NCI-H2081 (cell line): ENCODE measurements at places on chromosomes 11 and 22.
A peak's percentile ranks its signal among the peaks of the same experiment; 100 is the strongest.

DNA sequence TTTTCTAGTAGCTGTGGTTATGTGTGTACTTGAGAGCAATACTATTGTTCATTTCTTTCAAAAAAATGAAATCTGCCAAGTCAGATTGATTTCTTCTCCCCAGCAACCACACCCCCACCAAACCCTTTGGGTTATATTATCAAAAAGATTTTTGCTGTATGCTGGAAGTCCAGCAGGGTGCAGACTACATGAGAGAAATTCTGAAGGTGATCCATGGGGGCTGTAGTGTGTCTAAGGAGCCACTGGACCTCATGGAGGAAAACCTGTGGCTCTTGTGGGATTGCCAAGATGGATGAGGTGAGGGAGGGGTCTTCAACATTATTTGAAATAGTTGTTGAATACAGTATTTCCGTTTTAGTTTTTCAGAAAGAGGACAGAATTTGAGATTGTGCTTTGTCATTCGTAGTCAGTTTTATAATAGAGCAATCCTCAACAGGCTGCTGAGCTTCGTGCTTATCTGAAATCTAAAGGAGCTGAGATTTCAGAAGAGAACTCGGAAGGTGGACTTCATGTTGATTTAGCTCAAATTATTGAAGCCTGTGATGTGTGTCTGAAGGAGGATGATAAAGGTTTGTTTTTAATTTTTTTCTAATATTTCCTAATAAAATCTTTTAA is 3.1 kb downstream of the EIF3M start:
- DNase-seq, result no peak

DNA sequence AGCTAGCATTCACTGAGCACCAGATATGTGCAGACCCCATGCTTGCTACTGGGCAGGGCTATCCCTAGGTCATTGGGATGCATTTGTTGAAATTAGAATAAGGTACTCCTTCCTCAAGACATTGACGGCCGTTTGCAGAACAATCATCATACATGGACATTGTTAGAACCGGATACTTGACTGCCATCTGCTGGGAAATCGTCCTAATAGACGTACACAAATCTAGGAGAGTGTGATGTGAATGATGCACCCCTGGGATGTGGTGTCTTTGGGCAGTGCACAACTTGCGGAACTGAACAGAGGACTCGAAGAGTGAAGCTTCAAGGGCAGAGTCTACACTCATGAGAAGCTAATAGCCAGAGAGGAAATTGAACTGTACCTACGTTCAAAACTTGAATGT is 35.9 kb downstream of the MYO18B start:
- peak; percentile 29 for DNase-seq

- DNase-seq, result no peak
Observed at GRCh38 chr22:32880893-32881596, 79.5 kb downstream of the TIMP3 start.

DNA sequence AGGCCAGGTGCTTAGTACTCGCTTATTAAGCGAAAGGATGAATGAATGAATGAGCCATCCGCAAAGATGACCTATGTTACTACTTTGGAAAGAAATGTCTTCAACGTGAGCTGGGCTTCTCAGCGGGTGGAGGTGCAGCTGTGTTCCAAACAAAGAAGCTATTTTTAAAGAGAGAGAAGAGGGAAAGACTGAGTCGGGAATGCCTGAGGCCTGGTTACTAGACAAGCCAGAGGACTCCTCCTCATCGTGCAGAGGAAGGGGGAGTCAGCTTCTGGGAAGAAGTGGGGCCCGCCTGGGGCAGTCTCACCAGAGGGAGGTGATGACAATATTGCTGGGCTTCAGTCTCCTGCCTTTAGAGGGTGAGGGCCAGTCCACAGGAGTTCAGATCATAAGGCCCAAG is 30.4 kb upstream of the CD5 start:
- no peak for DNase-seq

DNA sequence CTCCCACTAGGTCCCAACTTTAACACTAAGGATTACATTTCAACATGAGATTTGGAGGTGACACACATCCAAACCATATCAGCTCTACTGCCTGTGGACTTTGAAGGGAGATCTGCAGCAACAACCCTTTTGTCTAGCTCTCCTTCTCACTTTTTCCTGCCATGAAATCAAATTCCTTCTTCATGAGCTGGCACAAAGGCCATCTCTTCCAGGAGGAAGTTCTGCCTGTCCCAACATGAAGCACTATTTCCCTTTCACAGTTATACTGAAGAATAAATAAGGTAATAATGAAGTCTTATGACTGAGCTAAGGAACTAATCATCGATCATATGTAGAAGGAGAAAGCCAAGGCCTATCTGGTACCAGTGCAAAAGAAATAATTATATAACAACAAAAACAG is 253.5 kb upstream of the TENM4 start:
- DNase-seq, result no peak

DNA sequence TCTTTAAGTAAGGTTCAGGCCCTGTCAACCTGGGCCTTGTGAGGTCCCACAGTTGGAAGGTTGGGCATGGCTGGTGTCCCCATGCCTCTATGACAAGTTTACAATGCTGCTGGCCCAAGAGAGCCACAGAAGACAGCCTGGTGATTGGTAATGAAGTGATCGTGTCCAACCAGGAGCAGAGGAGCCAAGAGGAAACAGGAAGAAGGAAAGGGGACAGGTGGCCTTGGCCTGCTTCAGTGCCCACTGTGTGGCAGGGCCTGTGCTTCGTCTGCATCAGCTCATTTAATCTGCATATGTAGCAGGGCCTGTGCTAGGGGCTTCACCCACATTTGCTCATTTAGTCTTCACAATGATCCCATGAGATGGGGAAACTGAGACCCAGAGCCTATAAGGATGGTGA is 42.1 kb upstream of the CSNK2A3 start:
- DNase-seq, result no peak

- no peak for DNase-seq
Observed at GRCh38 chr22:49017482-49018329, 810.0 kb downstream of the BRD1 start.

DNA sequence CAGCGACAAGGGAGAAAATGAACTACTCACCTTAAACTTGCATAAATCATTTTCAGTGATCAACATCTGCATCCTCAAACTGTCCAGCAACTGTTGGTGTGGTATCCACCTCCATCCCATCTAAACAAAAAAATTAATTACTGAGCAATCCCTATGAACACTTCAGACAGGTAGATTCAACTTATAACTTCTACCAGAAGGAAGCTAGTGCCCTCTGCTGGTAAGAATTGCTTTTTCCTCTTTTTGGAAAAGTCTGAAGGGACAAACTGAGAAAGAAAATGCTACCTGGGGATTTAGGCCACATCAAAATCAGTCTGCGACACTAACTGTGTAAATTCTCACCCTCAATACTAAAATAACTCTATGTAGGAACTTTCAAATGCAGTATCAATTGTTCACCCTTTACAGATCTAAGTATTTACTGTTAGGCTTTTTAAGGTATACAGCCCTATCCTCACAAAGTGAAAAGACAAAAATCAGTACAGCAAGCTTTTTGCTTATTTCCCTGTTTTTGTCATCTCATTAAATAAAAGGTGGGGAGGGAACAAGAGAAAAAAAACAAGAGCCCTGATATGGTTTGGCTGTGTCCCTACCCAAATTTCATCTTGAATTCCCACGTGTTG is 17.9 kb downstream of the CLNS1A start:
- peak; percentile 58 for DNase-seq

DNA sequence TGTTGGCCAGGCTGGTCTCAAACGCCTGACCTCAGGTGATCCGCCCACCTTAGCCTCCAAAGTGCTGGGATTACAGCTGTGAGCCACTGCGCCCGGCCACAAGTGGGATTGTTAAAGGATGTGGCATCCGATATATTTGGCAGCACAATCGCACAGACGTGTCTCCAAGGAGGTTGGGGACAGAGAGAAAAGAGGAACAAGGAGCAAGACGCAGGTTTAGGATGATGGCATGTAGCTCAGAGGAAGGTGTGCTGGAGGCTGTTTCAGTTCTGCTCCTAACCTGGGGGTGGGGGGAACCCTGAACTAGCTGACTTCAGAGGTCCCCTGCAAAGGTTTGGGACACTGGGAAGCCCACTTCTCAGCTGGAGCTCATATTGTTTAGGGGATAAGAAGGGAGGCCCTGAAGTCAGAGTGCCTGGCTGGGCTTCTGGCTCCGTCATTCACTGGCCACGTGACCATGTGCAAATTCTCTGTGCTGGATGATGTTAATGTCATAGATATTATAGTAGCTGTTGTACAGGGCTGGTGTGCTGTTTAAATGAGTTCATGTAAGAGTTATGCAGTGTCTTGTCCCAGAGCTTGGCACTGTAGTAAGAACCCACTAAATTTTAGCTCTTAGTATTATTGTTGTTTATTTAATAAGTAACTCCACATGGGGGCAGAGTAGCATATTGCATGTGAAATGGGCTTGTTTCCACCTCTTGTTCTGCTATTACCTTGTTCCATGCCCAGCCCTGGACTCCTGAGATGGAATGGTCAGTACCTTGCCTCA is 129.7 kb downstream of the ST3GAL4 start:
- no peak for DNase-seq

DNA sequence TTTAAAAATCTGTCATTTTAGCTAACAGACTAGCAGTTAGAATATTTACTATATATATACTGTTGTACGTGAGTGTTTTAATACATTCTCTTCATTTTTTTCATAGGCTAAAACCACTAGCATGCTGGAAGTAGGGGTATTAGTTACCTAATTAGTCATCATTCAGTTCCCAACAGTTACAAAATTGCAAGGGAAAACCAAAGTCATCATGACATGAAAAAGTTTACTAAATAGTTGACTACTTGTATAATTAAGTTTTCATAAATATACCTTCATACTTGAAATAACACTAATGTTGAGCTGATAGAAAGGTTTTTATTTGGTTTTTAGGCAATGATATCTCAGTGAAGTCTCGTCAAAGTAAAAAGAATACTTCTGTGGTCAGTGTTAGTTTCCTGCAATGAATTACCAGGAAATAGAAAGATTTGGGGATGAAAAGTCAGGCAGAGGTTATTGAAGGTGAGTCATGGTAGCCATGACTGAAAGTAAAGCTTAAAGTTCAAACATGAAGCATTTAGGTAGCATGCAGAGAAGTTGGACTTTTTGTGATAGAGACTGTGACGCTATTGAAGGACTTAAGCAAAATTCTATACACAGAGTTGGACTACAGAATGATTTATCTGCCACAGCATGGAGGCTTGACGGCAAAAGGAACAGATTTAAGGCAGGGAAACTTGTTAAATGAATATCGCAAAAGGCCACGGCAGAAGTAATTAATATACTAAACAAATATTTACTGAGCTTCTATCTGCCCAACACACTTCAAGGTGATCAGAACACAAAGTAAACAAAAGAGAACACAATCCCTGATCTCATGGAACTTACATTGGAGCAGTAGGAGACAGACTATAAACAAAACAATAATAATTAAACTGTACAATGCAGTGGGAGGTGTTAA is 828.1 kb upstream of the FAT3 start:
- no peak for DNase-seq

DNA sequence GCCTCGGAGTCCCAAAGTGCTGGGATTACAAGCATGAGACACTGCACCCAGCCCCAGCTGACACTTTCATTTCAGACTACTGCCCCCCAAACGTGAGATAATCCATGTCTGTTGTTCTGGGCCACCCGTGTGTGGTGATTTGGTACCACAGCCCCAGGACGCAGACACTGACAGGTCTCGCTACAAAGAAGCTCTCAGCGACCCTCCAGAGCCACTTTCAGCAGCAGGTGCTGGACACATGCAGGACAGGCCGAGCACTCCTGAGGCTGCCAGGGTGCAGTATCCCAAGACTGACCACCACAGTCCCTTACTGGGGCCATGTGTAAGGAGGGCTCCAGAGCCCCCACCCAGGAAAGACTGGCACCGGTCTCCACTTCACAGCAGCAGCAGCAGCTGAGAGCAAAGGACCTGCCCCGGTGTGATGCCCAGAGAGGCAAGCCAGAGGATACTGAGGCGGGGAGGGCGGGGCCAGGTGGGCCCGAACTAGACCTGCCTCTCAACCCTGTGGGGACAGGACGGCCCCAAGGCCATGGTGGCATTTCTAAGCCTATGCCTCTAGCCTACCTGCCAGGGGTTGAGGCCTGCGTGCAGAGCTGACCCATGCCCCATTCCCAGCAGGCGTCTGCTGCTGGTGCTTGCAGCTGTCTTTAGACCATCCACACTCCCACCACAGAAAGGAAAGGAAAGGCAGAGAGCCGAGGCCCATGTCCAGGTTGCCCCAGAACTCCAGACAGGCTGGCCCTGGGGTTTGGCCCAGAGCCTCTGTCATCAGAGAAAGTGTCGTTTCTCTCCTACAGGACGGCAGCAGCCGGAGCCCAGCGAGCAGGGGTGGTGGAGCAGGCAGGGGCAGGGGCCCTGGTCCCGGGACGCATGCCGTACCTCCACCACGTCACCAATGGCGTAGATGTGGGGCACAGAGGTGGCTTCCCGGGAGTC is 28.0 kb upstream of the GNB1L start:
- DNase-seq, result no peak

DNA sequence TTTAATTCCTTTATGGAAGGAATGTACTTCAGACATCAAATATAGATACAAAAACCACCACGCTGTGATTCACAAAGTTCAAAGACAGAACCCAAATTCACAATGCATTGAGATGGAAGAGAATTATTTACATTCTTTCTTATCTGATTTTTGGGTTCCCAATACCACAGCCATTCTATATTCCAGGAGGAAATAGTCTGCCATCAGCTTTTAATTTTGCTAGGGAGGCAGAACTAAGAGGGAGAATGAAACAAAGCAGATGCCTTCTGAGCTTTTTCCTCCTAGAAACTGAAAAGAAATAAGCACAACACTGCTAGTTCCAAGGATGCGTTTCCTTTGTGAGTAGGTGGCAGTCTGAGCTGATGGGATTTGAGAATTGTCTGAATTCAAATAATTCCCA is 283.0 kb upstream of the NARS2 start:
- no peak for DNase-seq
